ENCODE measurements at places on chromosomes 16 and 17.

DNA sequence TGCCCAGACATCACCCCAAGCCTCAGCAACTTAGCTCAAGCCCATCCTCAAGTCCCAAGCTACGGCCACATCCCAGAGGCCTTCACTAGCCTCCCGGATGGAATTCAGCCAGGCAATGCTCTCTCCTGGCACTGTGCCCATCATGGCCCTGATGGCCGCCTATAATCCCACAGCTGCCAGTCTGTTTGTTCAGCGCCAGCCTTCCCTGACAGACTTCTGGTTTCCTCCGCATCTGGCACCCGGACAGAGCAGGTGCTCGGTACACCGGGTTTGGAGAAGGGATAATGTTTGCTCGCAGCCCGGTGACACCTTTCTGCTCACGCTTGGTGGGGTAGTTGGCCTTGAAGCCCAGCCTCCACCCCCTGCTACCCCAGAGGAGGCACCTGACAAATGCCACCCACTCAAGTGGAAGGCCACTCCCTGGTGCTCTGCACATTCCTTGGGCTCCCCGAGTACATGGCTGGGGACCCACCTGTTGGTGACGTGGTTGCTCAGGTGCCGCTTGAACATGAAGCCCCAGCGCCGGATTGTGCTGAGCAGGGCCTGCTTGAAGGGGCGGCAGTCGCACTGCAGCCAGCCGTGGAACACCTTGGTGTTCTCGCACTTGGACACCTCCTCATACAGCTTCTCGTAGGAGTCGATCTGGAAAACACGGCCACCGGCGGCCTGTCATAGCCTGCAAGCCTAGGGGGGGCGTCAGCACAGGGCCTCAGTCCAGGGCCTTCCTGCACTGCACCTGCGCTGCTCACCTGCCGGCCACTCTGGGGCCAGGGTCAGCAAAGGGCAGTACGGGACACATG, 47.1 kb downstream of the DNAH17 start:
- DNase-seq, result no peak

DNA sequence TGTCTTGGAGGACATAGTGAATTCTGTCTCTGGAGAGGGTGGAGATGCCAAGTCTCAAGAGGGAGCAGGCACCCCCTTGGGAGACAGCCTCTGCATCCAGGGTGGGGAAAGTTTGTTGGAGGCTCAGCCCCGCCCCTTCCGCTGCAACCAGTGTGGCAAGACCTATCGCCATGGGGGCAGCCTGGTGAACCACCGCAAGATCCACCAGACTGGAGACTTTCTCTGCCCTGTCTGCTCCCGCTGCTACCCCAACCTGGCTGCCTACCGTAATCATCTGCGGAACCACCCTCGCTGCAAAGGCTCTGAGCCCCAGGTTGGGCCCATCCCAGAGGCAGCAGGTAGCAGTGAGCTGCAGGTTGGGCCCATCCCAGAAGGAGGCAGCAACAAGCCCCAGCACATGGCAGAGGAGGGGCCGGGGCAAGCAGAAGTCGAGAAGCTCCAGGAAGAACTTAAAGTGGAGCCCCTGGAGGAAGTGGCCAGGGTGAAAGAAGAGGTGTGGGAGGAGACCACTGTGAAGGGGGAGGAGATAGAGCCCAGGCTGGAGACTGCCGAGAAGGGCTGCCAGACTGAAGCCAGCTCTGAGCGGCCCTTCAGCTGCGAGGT, 5.2 kb downstream of the ZNF646 start:
- peak; percentile 17 for DNase-seq

DNA sequence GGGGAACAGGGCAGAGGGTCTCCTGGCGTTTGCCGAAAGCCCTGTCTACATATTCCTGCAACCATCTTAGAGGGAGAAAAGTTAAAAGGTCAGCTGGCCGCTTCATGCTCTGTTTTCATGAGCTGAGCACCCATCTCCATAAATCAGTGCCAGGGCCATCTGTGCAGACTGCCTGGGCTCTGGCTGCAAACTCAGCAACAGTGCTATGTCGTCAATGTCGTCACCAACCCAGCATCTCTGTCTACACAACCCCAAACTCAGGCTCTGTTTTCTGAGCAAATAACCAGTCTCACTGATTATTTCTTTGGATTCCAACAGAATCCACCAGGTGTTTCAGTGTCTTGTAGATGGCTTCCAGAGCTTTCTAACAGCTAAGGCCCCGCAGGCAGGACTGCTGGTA, 65.0 kb downstream of the HS3ST2 start:
- no peak for DNase-seq

GRCh38 chr17:46002311-46002972, 3.4 kb downstream of the STH start:
- DNase-seq, result no peak

GRCh38 chr16:80197741-80198201, 343.0 kb upstream of the DYNLRB2 start:
- no peak for DNase-seq

GRCh38 chr16:72241930-72242329, 70.0 kb upstream of the PMFBP1 start:
- DNase-seq, result no peak
